A549 (cell line): ENCODE measurements at places on chromosomes 5 and 9.

DNA sequence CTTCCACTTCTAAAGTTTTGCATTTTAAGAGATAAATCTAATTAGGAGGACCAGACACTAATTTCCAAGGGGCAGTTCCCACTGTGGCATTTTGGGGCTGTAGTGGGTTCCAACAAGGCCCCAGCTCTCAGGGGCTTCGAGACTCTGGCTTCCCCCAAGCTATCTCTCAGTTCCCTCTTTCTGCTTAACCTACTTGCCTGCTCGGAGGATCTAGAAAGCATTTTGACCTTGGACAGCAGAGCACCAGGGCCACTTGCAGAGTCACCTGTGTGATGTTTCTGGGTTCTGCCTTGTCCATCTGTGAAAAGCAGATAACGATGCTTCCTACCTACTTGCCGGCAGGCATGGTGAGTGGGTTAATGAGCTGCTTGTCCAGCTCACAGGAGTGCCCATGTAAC lies 175.4 kb downstream of the MED10 start:
- DNase-seq = no peak

- DNase-seq = no peak
Measured at GRCh38 chr9:37246826-37247225, 126.5 kb downstream of the ZCCHC7 start.

- no peak for DNase-seq
Measured at GRCh38 chr5:77924081-77924480, 147.9 kb upstream of the TBCA start.

GRCh38 chr5:179615203-179615602 lies 8.3 kb downstream of the HNRNPH1 start:
- no peak for DNase-seq

DNA sequence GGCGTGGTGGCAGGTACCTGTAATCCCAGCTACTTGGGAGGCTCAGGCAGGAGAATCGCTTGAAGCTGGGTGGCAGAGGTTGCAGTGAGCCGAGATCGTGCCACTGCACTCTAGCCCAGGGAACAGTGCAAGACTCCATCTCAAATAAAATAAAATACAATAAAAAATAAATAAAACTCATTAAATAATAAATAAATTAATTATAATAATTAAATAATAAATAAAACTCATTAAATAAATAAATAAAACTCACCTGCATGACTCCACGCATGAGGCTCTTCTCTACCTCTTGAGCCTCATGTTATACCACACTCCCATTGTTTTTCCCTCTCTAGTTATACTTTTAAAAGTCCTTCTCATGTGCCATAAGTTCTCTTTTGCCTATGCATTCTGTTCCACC lies 995.4 kb downstream of the MAT2B start:
- no peak for DNase-seq

DNA sequence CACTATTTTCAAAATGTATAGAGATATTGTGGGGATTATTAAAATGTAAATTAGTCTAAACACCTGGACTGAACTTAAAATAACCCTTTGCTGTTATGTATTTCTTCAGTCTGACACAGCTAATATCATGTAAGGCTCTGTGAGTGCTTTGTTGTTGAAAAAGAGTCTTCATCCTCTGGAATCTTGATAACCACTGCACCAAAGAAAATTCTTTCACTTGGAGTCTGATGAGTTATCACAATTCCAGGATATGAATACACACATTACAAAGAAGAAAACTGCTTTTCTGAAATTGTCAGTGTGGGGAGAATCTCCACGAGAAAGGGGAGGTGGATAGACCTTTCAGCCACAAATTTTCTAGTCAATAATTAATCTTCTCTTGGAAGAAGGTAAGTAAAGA lies 42.3 kb upstream of the TARS1 start:
- DNase-seq = no peak

DNA sequence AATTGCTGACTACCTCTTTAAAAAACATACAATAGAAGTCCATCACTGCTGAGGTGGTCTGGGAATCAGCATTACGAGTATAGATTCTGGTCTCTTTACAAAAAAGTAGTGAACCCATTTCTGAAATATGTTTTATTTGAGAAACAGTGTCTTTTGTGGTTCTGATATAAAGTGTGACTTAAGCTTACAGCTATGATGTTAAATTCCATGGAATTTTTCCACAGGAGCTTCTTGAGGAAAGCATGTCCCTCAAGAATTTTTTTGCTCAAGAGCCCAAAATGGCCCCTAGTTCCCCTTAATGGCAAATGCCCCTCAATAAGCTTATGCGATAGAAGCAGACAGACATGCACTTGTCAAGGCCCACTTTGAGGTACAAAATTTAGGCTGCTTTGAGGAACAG lies 265.7 kb downstream of the FAM170A start:
- no peak for DNase-seq

- no peak for DNase-seq
Measured at GRCh38 chr9:31335529-31336234, 1048.8 kb upstream of the ACO1 start.

- DNase-seq = peak; percentile 26
Measured at GRCh38 chr9:81410201-81410600, 279.1 kb downstream of the TLE1 start.

DNA sequence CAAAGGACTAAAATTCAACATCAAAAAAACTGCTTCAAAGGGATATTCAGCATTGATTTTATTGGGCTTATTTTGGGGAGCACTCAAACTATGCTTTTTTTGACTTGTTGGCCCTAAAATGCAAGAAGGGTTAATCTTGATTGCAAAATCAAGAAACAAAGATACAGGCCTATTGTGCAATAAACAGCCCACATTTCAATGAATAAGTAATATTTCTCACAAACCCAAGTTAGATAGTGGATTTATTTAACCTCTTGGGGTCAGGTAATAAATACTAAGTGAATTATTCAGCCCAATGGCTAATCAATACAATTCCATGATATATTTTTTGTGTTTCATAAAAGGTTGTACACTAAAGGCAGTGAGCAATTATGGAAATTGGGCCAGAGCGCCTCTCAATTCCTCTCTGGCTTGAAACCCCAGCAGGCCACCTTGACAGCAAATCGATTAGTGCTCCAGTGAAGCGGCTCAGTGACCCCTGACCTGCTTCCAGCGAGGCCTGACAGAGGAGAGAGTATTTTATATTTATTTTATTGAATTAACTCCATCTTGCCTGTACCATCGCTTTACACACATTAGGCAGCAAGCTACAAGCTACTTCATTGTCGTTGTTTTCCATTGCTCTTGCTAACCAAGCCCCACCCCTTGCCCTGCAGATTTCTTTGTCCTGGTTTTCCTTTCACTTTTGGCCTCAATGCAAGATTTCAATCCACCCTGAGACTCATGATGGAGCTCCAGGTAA lies 65.5 kb downstream of the EBF1 start:
- no peak for DNase-seq

DNA sequence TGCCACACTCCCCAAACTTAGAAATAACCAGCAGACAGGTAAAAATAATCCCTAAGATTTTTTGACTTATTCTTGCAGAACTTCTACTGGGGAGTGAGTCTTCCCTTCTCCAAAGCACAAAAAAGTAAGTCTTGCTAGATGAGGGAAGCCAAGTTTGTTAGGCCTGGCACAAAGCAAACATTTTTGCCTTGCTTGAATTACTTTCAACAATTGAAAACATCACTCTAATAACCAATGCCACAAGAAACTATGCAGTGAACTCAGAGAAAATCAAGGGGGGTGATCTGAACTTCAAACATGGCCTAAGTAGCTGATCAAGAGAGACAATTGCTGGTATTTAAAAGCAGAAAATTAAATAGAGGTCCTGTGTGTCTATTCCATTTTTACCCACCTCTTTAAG lies 123.6 kb upstream of the SLC1A3 start:
- no peak for DNase-seq

DNA sequence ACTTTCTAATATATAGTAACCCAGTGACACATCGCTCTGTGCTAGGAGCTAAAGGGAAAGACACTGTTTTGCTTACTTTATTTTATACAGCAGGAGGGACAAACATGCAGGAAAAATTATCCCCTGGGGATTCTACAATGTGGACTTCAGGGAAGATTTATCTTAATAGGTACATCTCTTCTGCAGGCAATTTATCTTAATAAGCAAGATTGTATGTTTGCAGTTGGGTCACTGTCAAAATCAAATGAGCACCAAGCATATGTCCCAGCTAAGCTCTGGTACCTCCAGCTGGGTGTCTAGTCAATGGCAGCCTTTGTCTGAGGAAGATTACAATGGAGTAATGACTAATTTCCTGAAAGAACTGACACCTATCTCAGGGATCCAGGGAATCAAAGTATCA lies 309.9 kb upstream of the PANK3 start:
- no peak for DNase-seq

DNA sequence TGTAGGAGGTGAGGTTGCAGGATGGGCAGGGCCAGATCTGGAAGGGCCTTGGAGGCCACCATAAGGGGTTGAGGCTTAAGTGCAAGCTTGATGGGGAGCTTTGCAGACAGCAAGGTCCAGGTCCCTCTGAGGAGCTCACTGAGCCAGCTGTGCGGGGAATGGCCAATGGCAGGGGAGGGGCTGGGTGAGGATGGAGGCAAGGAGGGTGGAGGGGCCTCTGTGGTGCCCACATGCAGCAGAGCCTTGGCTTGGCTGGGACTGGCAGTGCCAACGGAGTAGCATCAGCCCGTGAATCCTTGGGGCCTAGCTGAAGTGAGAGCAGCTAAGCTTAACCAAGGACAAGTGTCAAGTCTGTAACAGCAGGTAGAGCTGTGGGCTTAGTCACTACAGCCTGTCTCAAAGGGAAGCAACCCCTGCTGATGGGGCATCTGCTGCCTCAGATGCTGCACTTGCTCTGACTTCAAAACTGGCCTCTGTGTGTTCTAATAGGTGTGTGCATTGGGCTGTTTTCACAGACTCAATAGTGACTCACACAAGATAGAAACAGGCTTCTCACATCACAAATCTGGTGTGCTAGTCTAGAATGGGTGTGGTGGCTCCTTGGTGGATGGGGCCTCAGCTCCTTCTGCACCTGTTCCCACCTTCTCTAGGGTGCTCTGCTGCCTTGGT lies 16.3 kb downstream of the GALNT12 start:
- no peak for DNase-seq

DNA sequence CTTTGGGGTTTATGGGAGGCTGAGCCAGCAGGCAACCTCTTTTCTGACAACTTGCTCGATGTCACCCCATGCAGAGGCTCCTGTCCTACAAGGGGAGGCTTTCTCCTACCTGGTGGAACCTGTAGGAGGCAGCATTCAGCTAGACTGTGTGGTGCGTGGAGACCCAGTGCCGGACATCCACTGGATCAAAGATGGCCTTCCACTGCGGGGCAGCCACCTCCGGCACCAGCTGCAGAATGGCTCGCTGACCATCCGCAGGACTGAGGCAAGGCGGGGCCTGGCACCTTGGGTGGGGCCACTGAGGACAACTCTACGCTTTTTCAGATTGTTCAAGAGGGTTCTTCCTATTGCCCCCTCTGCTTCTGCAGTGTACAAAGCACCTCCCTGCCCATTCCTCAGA lies 36.1 kb upstream of the ASS1 start:
- no peak for DNase-seq

- DNase-seq = no peak
Measured at GRCh38 chr5:149817539-149818060, 87.5 kb downstream of the PPARGC1B start.

- no peak for DNase-seq
Measured at GRCh38 chr5:167352801-167353200, 938.6 kb upstream of the WWC1 start.

DNA sequence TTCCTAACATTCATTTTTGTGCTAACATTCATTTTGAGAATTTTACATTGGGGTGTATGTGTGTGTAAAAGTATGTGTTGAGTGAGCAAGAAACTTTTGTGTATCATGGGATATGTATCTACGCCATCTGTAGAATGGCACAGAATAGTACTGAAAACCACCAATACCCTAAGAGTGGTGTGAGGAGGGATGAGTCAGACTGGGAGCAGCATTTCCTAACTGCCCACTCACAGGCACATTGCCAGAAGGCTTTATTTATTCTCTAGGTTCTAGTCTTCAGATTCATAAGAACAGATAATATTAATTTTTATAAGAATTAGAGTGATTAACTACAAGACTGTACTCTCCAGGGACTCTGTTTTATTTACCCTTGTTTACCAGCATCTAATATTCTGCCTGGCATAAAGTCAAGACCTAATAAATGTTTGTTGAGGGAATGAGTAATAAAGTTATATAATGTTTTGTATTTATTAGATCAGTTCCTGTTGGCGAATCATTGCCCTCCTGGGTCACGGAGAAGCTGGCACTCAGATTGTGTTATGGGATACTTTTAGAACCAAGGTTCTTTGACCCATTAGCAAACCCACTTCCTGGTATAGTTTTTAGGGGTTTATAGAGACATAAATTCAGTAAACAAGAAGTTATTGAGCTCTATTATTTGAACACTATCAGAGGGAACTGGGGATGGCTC lies 159.1 kb upstream of the PPP2R2B start:
- no peak for DNase-seq
